Effector memory CD4-positive, alpha-beta T cell (primary cell): ENCODE measurements at places on chromosomes 2 and 18.

GRCh38 chr2:8496617-8497016 lies 185.2 kb upstream of the ID2 start:
- no peak for DNase-seq

DNA sequence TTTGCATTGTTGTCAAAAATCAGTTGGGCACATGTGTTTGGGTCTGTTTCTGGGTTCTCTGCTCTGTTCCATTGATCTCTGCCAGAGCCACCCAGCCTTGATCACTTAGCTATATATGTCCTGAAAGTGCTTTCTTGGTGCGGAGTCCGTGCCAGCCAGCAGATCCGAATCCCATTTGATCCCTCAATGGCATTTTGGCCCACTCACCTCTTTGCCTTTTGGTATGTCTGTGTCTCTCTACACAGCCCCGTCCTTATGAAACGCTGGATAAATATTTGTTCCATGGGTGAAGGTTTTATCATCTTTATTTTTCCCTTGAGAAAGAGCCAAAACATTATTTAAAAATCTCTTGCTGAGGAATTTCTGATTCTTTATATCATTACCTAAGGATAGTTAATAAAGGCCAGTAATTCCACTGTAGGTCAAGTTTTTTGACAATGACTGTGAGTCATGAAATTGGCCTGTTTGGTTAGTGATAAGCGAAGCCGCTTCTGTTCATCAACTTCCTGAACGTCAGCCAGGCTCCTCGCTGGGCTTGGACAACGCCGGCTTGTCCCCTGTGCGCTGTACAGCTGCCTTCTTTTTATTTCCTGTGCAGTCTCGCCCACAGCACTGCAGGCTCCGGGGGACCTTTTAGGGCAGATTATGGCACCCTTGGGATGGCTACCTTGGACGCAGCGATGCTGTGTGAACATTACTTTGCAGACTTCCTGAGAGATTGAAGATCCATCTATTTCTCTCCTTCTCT lies 24.9 kb downstream of the MTCL1 start:
- DNase-seq: no peak

DNA sequence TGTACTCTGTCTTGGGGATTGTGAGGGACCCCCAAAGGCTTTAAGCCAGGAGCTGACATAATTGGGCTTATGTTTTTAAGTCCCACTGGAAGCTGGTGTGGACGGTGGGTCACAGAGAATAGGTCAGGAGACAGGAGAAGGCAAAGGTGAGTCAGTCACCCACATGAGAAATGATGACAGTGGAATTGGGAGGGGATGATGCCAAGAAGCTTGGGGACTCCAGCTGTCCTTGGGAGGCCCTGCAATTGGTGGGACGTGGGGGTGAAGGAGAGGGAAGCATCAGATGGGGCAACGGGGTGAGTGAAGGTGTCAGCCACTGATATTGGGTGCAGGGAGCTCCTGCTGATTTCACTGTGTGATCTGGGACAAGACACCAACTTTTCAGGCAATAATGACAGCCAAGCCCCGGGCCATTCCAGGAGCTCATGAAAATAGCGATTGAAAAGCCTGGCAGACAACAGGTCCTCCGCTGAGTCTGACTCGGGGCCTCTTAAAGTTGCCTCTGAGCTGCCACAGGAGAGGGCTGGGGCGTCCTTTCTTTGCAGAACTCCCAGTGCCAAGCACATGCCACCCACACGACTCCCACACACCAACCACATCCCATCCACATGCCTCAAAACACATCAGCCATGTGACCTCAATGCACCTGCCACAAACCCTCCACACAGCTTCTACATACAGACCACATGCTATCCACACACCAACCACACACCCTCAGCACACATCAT lies 13.4 kb downstream of the TNS1 start:
- DNase-seq: no peak

- no peak for DNase-seq
Measured at GRCh38 chr2:231646476-231646875, 53.8 kb downstream of the TEX44 start.

GRCh38 chr2:215553946-215554345 lies 118.1 kb upstream of the FN1 start:
- DNase-seq: no peak

- DNase-seq: no peak
Measured at GRCh38 chr2:192026059-192026824, 168.5 kb downstream of the TMEFF2 start.

DNA sequence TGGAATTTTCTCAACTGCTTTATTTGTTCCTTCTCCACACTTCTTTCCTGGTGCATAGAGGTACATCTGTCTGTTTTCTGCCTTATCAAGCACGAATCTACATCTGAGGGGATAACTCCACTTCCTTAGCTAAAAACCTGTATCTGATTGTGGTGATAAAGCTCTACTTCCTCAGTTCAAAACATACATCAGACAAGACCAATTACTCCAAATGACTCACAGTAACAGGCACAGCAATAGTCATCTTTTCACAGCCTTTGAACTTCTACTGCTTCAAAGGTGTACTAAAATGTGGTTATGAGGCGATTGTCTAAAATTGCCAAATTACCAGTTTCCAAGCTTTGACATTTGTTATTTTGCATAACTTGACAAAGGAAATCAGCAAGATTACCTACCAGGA lies 803.6 kb upstream of the ZEB2 start:
- DNase-seq: no peak

GRCh38 chr2:241150660-241151530 lies 628 bp downstream of the PPP1R7 start:
- no peak for DNase-seq

- no peak for DNase-seq
Measured at GRCh38 chr18:13295894-13296293, 77.3 kb downstream of the LDLRAD4 start.

DNA sequence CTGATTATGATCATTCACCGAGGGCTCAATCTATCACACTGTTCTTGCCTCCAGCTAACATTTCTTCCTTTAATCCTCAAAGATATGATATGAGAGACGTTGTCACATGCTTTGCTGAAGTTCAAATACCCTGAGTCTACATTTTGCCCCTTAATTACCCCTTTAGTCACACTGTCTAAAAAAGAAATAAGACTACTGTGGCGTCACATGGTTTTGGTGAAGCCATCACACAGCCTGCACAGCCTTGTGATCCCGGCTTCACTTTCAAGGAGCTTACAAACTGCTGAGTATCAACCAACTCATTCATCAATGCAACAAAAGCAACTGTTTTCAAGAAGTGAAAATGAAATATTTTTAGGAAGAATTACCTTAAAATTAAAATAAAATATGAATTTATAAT lies 31.9 kb upstream of the SOCS6 start:
- DNase-seq: no peak
